ENCODE measurements at places on chromosomes 1 and 21.

DNA sequence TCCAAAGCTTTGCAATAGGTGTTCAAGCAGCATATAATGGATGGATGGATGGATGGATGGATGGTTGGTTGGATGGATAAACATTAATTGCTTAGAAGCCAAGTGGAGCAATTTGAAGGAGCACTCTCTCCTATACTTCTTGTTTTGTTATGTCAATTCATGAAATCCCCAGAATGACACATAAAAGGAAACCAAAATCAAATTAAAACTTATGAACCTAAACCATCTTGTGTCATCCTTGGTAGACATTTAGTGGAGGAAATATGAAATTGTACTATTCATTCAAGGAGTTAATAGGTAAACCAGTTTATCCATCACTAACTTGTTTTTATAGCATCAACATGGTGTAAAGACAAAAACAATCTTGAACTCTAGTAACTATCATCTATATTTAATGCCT lies 122.5 kb downstream of the NR5A2 start:
- no peak for DNase-seq

DNA sequence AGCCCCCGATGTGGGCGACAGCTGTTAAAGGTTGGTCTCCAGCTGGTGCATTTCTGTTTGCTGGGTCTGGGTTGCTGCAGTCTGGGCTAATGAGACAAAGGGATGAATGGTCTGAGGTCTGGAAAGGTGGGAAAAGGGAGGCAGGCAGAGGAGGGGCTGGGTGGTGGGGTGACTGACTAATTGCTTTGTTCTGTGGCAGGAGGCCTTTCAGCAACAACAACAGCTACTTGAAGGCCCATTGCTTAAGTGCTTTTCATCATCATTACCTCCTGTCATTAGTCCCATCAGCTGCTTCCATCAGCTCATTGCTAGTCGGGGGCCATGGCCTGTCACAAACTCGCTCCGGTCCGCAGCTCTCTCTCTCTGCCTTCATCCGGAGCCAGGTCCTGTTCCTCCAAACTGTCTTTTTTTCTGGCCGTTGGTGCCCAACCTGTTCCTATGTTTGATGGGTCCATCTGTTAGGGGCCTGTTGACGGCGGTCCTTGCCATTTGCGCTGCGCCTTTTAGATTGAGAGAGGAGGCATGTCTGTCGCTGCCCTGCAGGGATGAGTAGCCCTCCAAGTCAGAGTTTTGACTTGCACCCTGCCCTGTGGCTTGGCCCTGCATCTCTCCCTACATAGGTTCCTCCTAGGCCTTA lies 105.6 kb upstream of the PLXNA2 start:
- DNase-seq, result no peak

DNA sequence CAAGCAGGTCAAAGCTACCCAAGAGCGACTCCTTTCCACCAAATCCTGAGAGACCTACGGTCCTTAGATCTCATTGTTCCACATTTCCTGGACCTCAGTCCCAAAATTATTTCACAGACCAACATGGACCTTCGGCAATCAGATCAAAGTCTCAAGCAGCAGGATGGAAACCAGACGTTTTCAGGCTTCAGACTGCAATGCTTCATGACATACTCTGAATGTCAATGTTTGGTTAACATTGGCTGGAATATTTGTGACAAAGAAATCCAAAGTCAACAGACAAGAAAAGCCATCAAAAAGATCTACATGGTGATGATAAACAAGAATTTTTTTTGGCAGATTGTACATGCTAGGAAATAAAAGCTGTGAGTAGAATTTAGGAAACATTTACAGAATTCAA lies 1057.3 kb downstream of the ADGRL2 start:
- no peak for DNase-seq

DNA sequence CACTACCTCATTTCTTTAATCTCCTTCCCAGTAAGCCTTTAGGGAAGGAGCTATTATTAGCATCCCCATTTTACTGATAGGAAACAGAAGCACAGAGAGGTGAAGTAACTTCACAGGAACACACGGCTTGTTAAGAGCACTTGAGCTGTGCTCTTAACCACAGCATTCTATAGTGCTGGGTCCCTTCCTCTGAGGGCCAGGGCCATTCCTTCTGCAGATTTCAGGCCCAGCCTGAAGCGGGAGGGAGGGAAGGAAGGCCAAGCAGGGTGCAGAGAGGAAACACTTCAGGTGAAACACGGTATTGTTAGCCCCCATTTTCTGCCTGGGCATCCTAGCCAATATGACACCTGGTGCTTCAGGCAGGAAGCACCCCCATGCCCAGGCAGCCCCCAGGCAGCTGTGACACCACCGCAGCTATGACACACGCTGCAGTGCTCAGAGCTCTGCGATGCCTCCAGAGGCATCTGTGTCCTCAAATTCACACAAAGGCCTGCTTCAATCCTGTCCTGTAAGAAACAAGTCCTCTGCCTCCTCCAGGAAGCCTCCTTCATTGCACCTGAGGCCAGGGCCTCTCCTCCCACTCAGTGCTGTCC lies 4.5 kb upstream of the EXTL1 start:
- DNase-seq, result no peak

DNA sequence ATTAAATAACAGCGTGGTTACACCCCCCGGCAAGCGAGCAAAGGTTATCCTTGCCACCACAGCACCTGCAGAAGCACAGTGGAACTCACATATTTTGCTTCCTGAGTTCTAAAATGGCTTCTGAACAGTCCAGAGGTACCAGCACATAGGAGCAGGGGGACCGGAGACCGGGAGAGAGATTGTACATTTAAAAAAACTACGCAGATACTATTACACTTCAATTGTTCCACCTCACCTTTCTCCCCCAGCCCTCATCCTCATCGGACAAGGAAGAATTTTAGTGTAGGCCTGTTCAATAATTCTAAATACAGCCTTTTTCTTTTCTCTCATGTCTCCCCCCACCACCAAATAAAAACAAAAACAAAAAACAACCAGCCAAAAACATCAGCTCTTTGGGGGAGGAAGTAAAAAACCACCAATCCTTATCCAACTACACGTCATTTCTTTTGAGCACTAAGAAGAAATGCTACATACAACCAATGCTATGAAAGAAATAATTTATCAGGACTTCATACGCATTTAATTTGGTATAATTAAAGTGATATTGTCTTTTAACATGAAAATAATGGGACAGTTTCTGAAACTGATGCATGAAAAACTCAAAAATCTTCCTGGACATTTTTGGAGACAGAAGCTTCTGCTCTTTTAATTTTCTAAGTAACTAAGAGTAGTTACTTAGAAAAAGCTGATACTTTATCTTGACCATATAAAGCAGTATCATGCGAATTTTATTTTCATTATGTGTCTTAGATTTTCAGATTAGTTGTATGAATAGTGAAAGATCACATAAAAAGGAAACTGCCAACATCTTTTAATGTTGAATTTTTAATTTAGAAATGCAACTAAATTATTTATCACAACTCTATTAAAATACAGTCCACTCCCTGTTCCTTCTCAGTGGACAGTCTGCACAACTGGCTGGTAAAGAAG lies 9.1 kb downstream of the CDKN2C start:
- peak; percentile 37 for DNase-seq

DNA sequence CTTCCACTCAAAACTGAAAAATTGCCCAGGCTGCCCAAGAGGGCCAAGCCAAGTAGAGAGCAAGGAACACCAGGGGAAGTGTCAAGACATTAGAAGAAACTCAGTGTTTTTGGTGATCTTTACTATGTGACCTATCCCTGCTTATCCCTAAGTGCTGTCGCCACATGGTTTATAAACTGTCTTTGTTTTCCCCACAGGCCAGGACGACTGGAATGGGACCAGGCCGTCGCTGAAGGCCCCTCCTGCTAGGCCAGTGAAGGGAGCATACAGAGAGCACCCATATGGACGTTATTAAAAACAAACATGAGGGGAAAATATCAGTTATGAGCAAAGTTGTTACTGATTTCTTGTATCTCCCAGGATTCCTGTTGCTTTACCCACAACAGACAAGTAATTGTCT lies 28.7 kb downstream of the KHDRBS1 start:
- DNase-seq, result no peak

Measured in brain (organoid and tissue), 16 donors.